Heart left ventricle (tissue), 16 donors: ENCODE measurements at places on chromosomes 1 and 21.

DNA sequence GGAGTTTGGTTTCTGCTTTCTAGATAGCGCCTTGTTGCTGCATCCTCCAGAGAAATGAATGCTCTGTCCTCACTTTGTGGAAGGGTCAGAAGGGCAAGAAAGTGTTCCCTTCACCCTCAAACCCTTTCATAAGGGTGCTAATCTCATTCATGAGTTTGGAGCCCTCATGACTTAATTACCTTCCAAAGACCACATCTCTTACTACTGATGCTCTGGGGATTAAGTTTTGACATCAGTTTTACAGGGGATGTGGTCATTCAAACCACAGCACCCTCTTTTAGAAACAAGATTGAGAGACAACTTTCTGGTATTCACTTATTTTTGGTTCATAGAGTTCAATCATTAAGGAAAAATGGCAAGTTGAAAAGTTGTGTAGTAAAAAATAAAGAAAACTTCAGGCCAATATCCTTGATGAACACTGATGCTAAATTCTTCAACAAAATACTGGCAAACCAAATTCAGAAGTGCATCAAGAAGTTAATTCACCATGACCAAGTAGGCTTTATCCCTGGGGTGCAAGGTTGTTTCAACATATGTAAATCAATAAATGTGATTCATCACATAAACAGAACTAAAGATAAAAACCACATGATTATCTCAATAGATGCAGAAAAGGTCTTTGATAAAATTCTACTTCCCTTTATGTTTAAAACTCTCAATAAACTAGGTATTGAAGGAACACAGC, 442.1 kb downstream of the PTBP2 start:
- no peak for DNase-seq

- no peak for DNase-seq
These were observed 6.8 kb downstream of the NHLH1 start for GRCh38 chr1:160373696-160374095.

DNA sequence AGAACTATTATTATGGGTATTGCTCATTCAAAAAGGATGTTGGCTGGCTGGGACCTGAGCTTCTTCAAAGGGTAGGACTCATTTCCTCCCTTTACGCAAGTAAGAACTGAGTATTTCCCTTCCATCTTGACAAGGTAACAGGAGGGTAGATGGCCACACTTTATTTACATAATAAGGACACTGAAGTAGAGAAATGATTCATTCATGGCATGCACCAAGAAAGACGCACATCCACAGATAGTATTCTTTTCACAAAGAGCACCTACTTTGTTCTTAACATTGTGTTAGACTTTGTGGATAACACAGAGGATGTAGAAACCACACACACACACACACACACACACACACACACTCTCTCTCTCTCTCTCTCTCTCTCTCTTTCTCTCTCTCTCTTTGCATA, 82.9 kb downstream of the FAM78B start:
- DNase-seq = no peak

DNA sequence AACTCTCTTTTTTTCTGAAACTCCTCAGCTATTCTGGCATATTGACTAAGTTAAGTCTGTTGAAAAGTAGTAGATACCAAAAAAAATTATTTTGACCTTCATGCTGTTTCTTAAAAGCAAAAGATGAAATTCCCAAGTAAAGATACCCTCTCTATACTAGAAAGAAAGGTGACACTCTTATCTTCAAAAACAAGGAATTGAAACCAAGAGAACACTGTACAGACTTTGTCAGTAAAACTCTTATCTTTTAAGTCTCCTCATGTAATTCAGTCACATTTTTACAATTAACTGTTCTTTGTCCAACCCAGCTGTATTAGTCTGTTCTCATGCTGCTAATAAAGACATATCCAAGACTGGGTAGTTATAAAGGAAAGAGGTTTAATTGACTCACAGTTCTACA, 496.2 kb downstream of the LTN1 start:
- DNase-seq = no peak

DNA sequence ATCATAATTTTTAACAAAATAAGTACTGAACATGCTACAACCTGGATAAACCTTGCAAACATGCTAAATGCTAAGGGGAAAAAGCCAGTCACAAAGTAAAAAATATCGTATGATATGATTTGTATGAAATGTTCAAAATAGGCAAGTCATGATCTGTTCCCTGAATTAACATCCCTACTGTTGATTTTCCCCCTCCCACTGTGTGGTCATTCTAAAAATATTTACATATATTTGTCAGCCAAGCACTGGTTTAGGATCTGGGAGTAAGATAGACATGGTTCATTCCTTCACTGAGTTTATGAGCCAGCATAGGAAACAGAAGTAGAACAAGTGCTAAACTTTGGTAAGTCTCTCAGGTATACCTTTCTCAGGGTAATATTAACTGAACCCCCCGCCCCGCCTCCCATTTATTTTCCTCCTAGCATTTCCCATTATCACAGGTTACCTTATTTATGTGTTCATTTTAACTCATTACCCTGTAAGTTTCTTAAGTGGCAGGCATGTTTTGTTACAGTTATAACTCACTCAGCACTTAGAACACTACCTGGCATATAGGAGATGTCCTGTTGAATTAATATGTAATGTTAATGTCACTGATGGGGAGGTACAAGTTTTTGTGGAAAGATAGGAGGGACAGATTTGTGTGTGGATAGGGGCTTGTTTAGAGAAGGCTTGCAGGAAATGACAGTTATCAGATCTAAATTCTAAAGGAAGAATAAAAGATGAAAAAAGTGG, 12.3 kb downstream of the UQCRH start:
- DNase-seq = no peak

DNA sequence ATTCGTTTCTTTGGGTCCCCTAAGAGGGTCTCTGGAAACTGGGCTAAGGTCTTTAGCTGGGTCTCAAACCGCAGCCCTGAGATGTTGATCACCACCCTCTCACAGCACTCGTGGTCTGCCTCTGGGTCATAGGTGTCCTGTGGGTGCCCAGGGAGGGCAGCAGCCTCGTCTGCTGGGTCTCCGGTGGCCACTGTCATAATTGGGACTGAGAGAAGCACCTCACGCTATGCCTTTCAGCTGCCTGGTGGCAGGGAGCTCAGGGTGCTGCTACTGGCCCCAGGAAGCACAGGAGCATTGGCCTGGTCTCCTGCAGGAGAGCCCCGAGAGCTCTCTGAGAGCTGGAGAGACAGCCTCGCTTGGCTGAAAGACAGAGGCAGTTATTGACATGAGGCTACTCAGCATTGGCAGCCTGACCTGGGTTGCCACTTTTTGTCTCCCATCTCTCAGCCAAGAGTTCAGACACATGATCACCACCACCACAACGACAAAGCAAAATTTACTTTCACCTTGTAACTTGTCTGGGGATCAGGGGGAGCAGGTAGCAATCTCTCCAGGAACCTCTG, 1.5 kb downstream of the KCNA2 start:
- no peak for DNase-seq

- DNase-seq = no peak
These were observed 97.9 kb downstream of the CSMD2 start for GRCh38 chr1:34066981-34067603.

- DNase-seq = peak; percentile 12
These were observed 30.7 kb upstream of the ACTRT2 start for GRCh38 chr1:2990376-2991115.

GRCh38 chr1:197924516-197925123, 7.4 kb downstream of the LHX9 start:
- no peak for DNase-seq

DNA sequence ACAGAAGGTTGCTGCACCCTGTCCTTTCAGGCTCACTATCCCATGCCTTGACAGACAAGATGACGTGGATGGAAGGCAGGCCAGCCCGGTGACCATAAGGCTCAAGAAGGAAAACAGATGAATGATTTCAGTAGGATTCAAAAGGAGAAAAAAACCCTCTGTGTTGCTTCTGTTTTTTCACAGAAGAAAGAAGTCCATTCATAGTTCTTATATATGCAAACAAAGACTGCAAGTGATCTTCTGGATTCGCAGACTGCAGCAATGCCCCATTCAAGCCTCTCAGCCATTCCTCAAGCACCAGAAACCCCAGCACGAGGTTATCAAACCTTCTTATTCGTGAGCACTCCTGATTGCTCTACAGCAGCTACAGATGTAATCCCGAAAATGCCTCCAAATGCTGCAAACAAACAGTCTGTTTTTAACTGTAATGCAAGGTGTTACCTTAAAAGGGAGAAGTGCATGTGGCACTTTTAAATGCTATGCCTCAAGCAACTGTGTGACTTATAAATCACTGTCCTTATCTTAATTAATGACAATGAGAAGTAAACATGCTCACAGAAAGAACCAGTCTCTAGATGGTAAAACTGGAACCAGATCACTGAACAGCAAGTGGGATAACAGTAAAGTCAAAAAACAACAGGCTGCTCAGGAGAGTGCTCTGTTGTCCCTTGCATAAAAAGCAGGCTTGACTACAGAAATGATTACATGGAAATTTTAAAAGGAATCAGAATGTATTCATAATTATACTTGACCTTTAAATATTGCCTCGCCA, 173.9 kb downstream of the HHIPL2 start:
- DNase-seq = no peak

DNA sequence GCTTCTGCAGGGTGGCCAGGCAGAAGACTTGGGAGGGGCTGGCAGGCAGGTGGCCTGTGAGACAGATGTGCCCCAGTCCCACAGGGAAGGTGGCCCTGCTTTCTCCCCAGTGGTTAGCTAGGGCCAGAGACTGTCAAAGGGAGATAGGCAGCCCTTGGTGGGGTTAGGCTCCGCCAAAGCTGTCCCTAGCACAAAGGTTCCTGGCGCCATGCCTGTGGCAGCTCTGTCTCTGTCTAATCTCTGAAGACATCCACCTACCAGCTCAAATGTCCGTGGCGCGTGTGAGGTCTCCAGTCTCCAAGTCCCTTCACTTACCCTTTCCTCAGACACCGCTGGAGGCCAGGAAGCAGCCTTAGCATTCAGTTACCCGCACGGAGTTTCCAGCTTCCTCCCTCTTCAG, 17.7 kb downstream of the TCP10L start:
- DNase-seq = no peak

DNA sequence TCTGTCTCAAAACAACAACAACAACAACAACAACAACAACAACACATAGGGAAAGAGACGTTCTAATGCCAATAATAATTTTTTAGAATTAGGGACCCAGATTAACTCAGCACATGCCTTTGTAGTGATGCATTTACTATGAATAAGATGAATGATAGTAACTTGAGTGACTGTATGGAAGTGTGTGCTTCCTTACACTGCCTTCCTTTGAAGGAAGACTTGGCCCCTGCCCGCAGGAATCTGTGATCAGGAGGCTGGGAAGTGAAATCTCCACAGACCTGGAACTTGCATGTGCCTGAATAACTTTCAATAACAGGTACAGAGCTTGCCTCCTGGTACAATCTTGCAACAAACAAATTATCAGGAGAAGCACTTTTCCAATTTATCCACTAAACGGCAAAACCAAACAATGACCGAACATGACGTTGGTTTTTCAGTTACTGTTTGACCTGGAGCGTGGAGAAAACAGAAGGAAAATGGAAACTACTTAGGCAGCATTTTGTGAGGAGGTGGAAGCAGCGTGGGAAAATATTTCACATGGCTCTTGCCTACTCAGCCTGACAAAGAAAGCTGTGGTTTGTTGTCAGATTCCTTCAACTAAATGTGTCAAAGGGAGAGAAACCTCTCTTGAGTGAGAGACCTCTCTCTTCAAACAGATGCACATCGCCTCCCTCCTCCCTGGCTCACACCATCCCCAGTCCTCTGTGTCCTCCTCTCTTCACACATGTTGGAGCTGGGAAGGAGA, 10.1 kb upstream of the ABCA4 start:
- DNase-seq = no peak

- DNase-seq = no peak
These were observed 93.3 kb upstream of the COG2 start for GRCh38 chr1:230548997-230549396.

- DNase-seq = no peak
These were observed 1.8 kb downstream of the SH3GLB1 start for GRCh38 chr1:86706018-86706635.

- no peak for DNase-seq
These were observed 36.4 kb downstream of the SMG7 start for GRCh38 chr1:183508694-183509093.

- peak; percentile 31 for DNase-seq
These were observed 2.8 kb downstream of the SKI start for GRCh38 chr1:2230781-2231531.

DNA sequence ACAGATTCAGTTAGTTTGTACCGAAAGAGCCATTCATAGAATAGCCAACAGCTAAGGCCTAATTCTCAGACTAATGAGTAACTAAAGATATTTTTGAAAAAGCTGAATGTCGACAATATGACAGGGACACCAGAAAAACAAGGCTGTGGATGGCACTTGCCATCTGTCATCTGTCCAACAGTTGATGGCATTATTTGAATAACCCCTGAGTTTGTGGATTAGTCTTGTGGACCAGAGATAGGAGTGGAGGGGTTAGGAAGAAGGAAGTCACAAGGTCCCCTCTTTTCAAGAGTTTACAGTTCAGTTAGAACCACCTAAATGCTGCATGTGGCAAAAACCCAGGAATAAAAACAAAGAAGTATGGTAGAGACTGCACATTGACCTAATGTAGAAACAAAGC, 356.5 kb upstream of the DUSP10 start:
- DNase-seq = no peak

- DNase-seq = no peak
These were observed 650 bp downstream of the PCNX2 start for GRCh38 chr1:233294913-233295236.

DNA sequence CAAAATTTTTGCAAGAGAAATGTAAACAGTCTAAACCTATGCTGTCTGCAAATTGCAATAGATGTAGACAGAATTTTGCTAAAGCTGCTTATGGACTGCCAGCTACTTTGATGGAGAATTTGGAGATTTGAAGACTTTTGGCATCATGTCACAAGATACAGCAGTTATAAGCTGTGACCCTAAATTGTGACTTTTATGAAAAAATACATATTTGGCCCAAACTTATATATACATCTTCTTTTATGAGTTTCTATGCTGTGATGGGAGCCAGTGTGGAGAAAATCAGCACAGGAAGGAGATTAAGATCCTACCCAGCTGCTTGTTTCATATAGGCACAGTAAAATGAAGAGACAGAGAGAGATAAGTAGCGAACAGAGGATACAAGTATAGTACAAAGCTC, 1595.4 kb downstream of the PLA2G4A start:
- no peak for DNase-seq

DNA sequence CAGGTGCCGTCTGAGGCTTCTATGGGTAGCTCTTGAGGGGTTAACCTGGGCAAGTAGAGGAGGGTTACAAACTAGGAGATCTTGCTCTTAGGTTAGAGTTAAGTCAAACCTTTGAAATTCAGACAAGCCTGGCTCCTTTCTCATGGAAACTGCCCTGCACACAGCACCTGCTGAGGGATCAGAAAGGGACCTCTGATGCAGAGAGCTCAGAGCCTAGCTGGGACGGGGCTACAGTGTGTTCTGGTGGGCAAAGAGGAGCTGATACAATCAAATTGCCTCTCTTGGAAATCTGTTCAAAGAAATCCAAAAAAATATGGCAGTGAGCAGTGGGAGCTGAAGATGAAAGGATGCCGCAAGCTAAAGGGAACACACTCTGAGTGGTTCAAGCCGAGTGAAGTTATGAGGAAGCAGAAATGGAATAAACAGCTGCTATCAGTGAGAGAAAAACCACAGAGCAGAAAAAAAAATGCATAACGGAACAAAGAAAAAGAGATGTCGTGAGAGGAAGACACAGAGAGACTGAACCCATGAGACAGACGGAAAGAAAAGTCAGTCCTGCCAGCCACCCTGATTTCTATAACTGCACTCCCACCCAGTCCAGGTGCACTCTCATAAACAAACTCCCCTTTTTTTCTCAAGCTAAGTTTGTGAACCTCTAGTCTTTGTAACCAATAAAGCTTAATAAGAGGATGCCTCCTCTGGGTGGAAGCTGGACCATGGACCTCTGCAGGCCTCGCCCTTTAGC, 26.6 kb downstream of the PAFAH2 start:
- no peak for DNase-seq
